NCI-H1417 treated with DMSO at 0.1 percent for 48 hours (cell line): ENCODE measurements at places on chromosomes 16 and 17.

- no peak for DNase-seq
Observed at GRCh38 chr16:84761448-84762368, 58.1 kb upstream of the CRISPLD2 start.

GRCh38 chr16:10242097-10242496 is 59.9 kb upstream of the GRIN2A start:
- DNase-seq, result no peak

- no peak for DNase-seq
Observed at GRCh38 chr16:50244504-50245416, 21.6 kb upstream of the ADCY7 start.

- DNase-seq, result no peak
Observed at GRCh38 chr17:2406903-2407790, 6.3 kb upstream of the MNT start.

- no peak for DNase-seq
Observed at GRCh38 chr16:63315229-63315628, 1279.0 kb upstream of the CDH8 start.

- no peak for DNase-seq
Observed at GRCh38 chr17:40820228-40820838, 2.1 kb downstream of the KRT10 start.

GRCh38 chr17:70956726-70957125 is 787.4 kb downstream of the KCNJ2 start:
- DNase-seq, result no peak

DNA sequence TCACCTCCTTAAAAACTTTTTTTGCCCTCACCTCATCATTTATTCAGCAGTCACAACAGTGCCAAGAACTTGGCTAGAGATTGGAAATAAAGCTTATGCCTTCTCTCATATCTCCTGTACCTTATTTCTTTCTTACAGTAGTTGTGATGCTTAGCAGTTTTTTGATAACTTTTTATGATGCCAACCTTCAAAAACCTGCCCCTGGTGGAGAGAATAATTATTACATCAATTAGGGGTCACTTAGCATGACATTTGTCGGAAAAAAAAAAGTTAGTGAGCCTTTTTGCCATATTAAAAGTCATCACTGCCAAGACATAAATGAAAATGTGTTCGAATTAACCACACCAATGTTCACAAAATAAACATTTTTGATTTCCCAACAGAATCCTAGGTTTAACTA is 296.6 kb downstream of the WWOX start:
- no peak for DNase-seq

- no peak for DNase-seq
Observed at GRCh38 chr17:66689221-66689620, 145.7 kb upstream of the CACNG5 start.

GRCh38 chr17:59846394-59847165 is 46.2 kb downstream of the TUBD1 start:
- DNase-seq, result no peak

DNA sequence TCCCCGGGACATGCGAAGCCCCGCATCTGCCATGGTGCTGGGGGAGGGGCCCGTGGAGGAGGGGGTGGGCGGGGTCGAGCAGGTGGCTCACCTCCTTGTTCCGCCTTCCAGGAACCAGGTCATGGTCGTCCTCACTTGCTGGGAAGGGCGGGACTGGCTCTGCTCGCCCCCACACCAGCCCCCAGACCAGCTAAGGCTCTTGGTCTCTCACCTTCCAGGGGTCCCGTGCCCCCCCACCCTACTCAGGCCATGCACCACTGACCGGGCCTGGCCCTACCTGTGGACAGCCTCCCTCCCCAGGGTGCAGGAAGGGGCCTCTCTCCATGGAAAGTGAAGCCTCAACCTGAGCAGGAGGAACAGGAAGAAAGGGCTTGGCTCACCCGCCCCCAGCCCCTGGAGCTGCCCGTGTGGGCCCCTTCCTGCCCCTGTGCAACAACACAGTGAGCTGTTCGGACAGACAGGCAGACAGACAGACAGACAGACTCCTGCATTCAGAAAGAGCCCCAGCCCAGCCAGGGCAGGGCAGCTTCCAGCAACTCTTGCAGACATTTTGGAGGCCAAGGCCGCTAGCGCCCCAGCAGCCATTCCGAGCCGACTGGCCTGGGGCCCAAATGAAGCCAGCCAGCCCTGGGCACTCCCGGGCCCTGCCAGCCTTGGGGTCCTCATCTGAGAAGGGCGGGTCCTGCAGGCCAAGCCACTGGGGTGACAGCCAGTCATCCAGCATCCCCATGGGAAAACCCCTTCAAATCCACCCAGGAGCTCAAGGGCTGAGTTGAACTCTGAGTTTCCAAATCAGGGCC is 8.1 kb upstream of the KREMEN2 start:
- no peak for DNase-seq

GRCh38 chr17:9917131-9917530 is 12.1 kb upstream of the RCVRN start:
- DNase-seq, result no peak

DNA sequence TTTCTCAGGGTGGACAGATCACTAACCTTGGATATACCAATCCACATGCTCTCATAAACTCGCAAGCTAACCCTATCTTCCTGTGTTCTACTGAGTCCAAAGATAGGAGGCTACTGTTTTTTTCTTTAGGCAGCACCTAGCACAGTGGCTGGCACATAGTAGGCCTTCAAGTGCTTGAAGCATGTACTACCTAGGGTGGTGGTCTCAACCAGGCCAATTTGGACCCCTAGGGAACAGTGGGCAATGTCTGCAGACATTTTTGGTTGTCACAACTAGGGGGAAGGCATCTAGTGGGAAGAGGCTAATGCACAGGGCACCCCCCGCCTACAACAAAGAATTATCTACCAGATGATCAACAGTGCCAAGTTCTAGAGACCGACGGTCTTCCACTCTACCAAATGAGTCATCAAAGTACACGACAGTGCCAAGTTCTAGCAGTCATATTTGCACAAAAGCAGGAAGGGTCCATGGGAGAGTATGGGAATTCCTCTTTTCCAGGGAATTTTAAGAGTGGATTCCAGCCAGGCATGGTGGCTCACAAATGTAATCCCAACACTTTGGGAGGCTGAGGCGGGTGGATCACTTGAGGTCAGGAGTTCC is 390.3 kb downstream of the SLC39A11 start:
- DNase-seq, result no peak

GRCh38 chr16:11390573-11391495 is 45.6 kb downstream of the RMI2 start:
- peak; percentile 45 for DNase-seq

DNA sequence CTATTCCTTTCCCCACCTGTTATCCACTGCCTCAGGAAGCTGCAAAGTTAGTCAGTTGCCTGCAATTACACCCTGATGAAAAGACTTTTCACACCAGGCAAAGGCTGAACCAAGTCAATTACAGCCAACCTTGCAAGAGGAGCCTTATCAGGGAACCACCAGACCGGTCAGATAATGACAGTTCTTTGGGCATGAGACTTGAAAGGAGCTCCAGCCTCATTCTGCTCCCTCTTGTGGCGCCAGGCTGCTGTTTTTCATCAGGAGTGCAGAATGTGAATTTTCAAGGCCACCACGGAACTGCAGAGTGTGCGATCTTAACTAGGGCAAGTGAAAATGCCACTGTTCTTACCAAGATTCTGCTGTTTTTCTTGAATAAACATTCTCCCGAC is 22.5 kb downstream of the DNAI2 start:
- DNase-seq, result no peak

DNA sequence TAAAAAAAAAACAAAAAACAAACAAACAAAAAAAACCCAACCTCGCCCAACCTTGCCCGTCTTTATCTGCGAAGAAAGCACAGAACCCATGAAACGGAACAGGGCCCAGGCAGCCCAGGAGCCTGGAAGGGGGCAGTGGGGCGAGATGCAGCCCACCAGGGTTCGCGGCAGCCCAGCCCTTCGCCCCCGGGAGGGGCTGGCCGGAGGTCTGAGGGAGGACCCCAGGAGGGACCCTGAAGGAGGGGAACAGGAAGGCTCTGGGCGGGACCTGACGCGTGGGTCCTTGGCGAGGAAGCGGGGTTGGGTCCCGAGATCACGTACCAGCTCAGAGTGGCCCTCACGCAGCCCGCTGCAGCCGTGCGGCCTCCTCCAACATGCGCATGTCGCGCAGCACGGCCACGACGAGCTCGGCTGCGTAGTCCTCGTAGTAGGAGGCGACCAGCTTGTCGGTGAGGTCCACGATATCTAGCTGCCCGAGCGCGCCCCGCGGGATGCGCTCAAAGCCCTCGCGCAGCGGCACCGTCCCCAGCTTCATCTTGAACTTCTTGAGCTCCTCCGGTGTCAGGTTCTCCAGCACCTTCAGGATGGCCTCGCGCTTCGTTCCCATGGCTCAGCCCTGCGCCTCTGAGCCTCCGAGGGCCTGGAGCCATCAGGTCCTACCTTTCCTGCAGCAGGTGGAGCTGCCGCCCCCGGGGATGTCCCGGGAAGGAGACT is at the start of gene PYDC1:
Gene PYDC1 (minus strand): TSS at position 714 of the 714 bp plus-strand sequence. CDS start 107 bp downstream, at position 607.
- DNase-seq, result no peak

- no peak for DNase-seq
Observed at GRCh38 chr16:1003391-1004347, 22.1 kb downstream of the SOX8 start.

- DNase-seq, result no peak
Observed at GRCh38 chr16:5422643-5423496, 325.3 kb upstream of the EEF2KMT start.

DNA sequence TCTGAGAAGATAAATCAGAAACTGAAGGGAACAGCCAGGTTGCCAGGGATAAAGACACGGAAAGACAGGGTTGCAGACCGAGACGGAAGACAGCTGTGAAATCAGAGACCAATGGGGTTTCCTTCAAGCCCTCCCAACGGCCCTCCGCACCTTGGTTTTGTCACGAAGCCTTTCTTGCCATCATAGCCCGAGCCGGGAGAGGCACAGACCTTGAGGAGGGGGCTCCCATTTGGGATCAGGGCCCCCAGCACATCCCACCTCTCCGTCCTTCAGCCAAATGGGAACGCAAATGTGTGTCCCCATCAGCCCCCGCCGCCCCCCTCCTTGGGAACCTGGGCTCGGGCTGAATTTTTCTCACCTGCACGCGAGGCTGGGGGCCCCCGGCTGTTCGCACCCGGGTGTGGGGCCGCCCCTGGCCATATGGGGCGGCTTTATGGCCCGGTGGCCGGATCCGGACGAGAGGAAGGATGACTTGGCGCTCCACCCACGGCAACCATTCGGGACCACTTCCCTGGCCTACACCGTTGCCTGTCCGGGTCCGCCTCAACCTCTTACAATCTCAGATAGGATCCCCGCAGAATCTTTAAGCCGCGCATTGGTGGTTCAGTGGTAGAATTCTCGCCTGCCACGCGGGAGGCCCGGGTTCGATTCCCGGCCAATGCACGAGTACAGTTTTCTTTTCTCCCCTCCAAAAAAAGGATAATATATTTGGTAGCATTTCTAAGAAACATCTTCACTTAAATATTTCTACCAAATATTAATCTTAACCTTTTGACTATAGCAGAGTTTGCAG is 1.4 kb upstream of the HES7 start:
- no peak for DNase-seq

GRCh38 chr17:56765449-56765848 is 68.3 kb downstream of the C17orf67 start:
- no peak for DNase-seq

DNA sequence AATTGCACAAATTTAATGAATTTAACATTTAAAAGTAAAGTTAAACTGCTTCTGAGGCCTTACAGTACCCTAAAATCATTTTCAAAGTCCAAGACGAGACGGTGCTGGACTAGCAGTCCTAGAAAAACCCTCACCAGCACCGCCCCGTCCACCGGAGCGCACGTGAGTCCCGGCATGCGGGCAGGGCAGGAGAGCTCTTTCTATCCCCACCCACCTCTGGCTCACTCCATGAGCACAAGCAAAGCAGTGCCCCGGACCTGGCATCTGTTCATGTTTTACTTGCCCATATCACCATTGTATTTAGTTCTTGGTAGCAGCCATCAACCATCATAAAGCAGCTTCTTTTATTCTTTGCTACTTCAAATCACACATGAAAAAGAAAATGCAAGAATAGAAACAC is 41.7 kb downstream of the ANKRD11 start:
- no peak for DNase-seq

- DNase-seq, result no peak
Observed at GRCh38 chr17:73827627-73828291, 183.5 kb upstream of the SDK2 start.

- no peak for DNase-seq
Observed at GRCh38 chr16:22348291-22348690, 26.1 kb downstream of the CDR2 start.
